ENCODE measurements at places on chromosomes 6 and 20.

DNA sequence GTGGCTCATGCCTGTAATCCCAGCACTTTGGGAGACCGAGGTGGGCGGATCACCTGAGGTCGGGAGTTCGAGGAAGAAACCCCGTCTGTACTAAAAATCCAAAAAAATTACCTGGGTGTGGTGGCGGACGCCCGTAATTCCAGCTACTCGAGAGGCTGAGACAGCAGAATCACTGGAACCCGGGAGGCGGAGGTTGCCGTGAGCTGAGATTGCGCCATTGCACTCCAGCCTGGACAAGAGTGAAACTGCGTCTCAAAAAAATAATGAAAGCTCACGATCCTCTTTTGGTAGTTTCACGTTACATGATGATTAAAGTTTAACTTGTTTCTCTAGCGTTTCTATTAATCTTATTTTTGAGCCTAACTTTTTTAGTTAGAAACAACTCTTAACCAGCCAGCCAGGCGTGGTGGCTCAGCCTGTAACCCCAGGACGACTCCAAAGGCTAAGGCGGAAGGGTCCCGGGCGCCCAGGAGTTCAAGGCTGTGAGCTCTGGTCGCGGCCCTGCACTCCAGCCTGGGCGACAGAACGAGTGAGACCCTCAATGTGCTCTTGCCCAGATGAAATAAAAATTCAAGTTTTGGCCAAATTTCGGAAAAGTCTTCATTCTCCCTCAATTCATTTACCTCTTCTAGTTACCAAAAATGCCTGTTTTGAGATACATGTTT lies 1.2 kb upstream of the WRNIP1 start:
- peak; percentile 34 for DNase-seq

GRCh38 chr20:50727792-50728485 lies 3.4 kb upstream of the PARD6B start:
- DNase-seq, result no peak

- no peak for DNase-seq
Measured at GRCh38 chr20:13348311-13349234, 127.5 kb downstream of the ISM1 start.

GRCh38 chr20:8431538-8432434 lies 299.7 kb downstream of the PLCB1 start:
- peak; percentile 62 for DNase-seq

- DNase-seq, result peak; percentile 89
Measured at GRCh38 chr20:57838670-57839151, 128.9 kb upstream of the PMEPA1 start.

DNA sequence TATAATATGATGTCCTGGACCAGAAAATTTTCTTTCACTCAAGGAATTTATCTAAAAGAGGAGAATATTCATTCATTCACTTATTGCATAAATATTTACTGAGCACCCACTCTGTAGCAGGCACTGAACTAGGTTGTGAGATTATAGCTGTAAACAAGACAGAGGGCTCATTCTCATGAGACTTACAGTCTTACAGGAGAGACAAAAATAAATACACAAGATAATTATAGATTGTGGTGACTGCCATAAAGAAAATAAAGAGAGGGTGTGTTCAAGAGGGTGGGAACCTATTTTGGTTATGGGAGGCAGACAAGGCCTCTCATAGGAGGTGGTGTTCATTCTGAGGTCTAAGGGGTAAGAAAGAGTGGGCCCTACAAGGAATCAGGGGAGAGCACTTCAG lies 109.9 kb upstream of the SUPT3H start:
- no peak for DNase-seq

DNA sequence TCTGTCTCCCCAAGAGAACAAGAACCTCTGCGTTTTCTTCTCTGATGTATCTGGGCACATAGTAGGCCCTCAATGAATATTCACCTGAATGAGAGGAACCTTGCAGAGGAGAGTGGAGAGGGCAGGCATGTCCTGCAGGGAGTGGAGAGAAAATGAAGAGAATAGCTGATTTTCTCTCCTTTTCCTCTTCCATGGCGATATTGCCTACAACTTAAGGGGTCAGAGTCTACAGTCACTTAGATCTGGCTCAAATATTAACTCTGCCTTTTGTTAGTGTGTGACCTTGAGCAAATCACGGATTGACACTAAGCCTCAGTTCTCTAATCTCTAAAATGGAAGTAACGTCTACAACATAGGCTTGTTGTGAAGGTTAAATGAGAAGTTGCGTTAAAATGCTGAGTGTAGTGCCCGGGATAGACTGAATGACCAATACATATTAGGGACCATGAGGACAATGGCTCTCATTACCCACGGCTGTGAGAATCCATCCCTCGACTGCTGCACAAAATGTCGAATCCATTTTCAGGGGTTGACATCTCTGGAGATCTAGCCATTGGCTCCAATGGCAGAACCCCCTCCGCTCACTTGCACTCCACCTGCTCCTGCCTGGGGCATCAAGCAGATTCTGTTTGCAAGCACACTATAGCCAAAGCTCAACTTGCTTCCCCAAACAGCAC lies 14.8 kb downstream of the CD83 start:
- DNase-seq, result no peak
